Small intestine (tissue), 16 donors: ENCODE measurements at places on chromosomes 4 and X.

GRCh38 chrX:65643531-65644052 is 23.9 kb upstream of the MSN start:
- no peak for DNase-seq

- DNase-seq = no peak
These were observed 12.0 kb upstream of the EXOC1L start for GRCh38 chr4:55807556-55807955.

DNA sequence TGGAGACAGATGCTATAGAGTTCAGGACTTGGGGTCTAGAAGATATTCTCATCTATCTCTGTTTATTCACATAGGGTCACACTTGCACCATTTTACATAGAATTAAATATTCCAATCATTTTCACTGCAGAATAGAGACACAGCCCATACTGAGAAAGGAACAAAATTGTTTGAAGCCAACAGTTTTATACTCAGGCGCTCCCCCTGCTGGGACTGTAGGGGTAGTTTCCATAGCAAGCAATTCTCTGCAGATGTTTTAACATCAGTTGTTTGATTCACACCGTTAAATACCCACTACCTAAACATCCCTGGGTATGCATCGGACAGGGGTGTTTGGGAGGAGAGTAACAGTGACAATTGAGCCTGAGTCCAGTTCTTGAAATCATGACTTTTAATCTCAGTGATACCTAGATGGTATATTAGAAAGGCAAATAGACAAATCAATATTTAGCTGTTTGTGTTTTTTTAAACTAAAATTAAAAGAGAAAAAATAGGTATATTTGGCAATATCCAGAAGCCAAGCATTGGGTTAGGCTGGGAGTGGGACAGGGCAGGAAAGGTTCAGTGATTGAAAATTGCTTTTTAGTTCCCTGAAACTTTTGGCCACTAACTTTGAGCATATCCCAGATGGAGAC is 33.8 kb downstream of the LONRF3 start:
- DNase-seq = peak; percentile 37

GRCh38 chr4:19823781-19824180 is 427.9 kb upstream of the SLIT2 start:
- no peak for DNase-seq
